ENCODE measurements at places on chromosomes 12 and 14. TPM values are rescaled to one million over a fixed set of nuclear protein-coding genes. Genes with fewer than 3 reads are reported as not detected.

GRCh38 chr12:78918268-78918667, 53.7 kb downstream of the SYT1 start:
- DNase-seq: no peak

GRCh38 chr12:65432651-65433050, 154.2 kb downstream of the MSRB3 start:
- DNase-seq: no peak

- no peak for DNase-seq
Observed at GRCh38 chr12:3962631-3963483, 89.7 kb upstream of the PARP11 start.

The TAS2R13 gene
- total RNA-seq: 0.46 TPM

GRCh38 chr12:28023156-28023887, 50.8 kb upstream of the PTHLH start:
- DNase-seq: no peak

The SLC6A12 gene
- 1.1 TPM for total RNA-seq
